AG04450 (cell line): ENCODE measurements at places on chromosomes 4 and X. TPM values are rescaled to one million over a fixed set of nuclear protein-coding genes. Genes with fewer than 3 reads are reported as not detected.

The RBMXL3 gene
- not detected in 2 replicates for polyA plus RNA-seq

DNA sequence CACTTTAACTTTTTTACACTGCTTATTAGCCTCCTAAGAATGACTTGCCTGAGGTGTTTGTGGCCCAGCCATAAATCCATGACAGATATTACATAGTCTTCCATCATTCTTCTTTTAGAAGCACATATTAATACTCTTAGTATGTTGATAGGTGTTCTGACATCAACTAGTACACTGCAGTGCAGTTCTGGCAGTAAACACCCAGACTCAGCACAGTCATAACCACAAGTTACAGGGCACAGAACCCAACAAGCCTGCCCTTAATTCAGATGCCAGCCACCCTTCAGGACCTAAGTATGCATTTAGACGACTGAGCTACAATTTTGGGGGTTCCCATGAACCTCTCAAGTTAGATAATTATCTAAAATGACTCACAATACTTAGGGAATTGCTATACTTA, 36.5 kb upstream of the GUCY1B1 start:
- no peak for DNase-seq

DNA sequence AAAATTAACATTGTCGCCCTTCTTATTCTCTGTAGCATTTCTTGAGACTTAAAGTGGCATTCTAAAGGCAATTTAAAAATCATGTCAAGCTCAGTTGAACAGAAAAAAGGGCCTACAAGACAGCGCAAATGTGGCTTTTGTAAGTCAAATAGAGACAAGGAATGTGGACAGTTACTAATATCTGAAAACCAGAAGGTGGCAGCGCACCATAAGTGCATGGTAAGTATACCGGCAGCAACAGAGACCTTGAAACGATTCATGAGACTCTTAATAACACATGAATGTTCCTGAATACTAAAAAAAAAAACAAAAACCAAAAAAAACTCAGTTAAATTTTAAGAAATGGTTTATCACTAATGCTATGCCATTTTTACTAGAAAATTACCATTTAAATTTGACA, 82.4 kb upstream of the HPRT1 start:
- DNase-seq: no peak

DNA sequence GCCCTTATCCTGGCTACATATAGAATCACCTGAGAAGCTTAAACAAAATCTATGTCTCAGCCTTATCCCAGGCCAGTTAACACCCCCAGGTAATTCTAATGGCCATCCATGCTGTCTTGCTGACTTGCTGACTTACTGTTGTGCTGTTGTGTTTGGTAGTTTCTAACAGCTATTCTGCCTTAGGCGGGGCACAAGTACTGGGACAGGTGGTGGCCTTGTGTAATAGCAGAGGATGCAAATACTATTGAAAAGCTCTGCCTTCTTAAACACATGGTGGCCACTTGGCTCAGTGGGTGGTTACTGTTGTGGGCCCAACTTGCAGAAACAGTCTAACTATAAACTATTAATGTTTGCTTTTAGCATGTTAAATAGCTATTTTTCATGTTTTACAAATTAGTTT, 56.2 kb downstream of the CDS1 start:
- no peak for DNase-seq

DNA sequence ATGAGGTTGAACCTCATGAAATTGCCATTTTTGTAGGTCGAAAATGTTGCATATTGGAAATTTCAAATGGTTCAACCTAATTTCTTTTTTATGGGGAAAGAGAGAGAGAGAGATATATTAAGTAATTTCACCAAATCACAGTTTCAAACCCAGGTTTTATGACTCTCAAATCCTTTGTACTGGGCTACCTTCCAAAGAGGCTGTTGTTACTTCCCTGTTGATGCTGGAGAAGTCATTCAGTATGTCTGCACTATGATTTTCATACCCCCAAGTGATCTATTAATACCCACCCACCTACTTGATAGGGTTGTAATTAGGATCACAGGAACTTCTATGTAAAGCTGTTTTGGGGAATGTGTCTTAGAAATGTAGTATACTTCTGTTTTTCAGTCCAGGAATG, 109.9 kb downstream of the ZNF330 start:
- DNase-seq: no peak

- DNase-seq: no peak
Measured at GRCh38 chrX:96376266-96376665, 308.4 kb upstream of the DIAPH2 start.

The NAA11 gene
- not detected in 2 replicates for polyA plus RNA-seq

The OTUD6A gene
- polyA plus RNA-seq: not detected in 2 replicates

GRCh38 chr4:8862800-8863685, 8.6 kb downstream of the HMX1 start:
- no peak for DNase-seq
